ENCODE measurements at places on chromosomes 3 and 15.

DNA sequence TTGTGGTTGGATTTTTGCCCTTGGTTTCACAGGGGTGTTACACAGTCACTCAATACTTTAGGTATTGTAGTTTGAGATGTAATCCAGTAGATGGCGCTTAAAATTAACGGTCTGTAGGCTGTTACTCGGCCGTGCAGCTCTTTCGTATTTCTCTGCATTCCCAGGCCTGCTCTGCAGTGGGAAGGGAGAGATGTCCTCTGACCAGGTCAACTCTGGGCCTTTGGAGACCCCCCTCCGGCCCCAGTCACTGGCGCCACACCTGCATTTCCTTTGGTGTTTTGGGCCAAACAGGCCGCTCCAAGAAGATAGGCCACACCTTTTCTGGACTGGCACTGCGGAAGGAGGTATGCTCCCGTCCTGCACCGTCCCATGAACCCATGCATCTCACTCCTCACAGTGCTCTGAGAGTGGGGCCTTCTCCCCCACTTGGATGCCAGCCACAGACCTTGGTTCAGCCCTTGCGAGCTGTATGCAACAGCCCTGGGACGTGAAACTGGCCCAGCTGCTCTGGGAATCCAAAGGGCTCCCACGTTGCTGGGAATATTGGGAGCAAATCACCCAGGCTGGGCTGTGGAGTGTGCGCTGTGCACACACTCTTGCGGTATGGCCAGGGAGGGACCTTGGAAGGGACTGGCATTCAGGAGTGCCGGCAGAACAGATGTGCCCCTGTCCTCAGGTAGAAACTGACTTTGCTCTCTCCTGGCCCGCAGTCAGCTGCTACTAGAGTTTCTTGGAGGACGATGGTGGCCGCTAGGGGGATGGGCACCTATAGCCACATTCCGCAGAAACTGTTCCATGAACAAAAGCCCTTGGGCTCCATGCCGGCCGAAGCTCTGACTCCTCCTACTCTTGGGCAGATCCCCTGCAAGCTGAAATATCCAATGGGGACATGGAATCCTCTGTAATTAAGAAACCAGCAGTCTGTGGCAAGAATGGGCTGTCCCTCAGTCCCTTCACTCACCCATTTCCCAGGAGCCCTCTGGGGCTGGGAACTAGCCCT lies 410.5 kb upstream of the CADM2 start:
- DNase-seq, result no peak

DNA sequence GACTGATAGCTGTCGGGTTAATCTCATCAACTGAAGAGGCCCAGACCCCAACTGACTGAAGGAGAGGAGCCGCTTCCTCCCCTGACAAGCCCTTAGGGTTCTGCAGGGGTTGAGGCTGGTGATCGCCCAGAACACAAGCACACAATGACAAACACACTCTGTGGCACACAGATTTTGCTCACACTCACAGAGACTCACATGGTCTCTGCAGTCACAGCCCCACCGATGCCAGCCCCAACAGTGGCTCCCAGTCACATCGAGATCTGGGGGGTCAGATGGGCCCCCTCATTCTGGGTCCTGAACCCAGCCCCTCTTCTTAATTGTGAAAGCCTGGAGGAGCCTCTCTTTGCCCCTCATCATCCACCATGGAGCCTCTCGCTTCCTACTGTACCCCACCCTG lies 16.7 kb downstream of the PTH1R start:
- no peak for DNase-seq

GRCh38 chr15:62474771-62475124 lies 309.7 kb upstream of the C2CD4B start:
- DNase-seq, result no peak

DNA sequence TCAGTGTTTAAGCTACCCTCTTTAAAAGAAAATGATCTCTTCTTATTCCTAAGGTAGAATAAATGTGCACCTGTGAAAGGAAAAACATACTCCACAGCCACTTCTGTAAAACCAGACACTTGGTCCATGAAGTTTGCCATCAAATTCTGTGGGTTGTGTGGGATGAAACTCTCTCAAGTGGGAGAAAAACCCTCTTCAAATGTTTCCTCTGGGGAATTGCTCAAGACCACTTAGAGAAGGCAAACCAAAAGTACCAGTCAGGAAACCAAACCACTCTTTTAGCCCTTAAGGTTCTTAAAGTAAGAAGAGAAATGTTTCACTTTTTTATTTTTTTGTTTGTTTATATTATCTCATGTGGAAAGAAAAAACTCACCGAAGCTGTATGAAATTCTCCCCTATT lies 1.2 kb downstream of the COL8A1 start:
- no peak for DNase-seq

DNA sequence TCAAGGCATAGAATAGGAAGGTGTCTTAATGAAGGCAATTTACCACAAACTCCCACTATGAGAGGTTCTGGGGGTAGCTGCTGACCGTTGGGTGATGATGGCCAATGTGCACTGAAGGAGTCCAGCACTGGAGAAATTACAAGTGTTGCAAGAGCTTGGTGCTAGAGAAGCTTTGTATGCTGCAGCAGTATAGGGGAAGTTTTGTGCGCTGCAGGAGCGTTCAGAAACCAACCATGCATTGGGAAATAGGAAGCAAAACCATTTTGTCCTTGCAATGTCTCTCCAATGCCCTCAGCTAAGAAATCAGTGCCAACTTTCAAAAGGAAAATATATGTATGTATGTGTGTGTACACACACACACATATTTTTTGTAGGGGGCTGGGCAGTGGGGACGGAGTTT lies 441.6 kb upstream of the NAALADL2 start:
- no peak for DNase-seq
